ENCODE measurements at places on chromosomes 11 and 22. TPM values are rescaled to one million over a fixed set of nuclear protein-coding genes. Genes with fewer than 3 reads are reported as not detected.

IL10RA gene
- total RNA-seq: 7.2 TPM

RHOD gene
- 62.5 TPM for total RNA-seq

PTPRCAP gene
- total RNA-seq: 1.7 TPM

GRK3 gene
- total RNA-seq: 4.0 TPM

LRRC56 gene
- total RNA-seq: 0.16 TPM

NOX4 gene
- 1.5 TPM for total RNA-seq

AQP11 gene
- total RNA-seq: 0.78 TPM

LRRC32 gene
- total RNA-seq: 32.5 TPM

GDPD4 gene
- not detected for total RNA-seq

DNA sequence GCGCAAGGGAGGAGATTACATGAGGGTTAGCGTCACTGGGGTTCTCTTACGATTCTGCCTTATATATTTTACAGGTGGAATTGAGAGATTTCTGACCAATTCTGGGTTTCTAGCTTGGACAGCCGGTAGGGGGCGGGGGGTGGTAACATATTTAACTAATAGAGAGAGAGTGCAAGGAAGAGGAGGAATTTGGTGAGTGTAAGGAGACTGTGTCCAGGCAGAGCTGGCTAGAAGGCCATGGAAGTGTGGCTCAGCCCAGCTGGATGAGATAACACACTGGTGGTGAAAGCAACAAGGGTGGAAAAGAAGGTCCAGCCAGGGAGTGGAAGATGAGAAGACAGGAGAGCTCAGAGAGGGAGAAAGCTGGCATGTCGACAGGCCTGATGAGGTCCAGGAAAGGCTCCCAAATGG is 56.5 kb downstream of the ST3GAL4 start:
- no peak for DNase-seq

- no peak for DNase-seq
These were observed 111.9 kb downstream of the WNT7B start for GRCh38 chr22:45864959-45865476.

DNA sequence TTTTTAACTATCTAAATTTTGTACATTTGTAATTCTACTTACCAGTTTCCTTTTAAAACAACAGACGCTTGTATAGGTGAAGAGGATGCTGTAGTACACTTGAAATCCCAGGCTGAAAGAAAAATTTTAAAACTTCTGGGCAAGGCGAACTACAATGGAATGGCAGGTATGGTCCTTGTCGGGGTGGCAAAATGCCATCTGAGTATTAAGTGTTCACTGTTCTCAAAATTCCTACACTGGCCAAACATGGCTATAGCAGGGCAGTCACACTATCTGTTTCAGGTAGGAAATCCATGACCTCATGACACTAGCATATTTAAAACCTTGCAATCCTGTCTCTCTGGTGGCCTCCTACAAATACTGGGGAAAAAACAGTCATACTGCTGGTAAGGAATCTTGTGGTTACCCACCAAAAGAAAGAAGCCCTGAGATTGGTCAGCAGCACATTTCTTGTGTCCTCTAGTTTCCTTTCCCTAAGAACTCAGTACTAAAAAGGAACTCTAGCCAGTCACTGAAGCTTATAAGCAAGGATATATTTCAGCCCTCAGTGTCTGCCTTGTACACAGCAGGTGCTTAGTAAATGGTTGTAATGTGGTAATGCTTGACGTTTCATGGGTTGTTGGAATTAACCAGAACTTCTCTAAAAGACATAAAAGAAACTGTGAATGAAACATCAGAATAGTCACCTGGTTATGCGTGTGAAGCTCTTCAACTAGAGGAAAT is 5.2 kb upstream of the ZC3H12C start:
- no peak for DNase-seq

- no peak for DNase-seq
These were observed 761.4 kb downstream of the KCNA4 start for GRCh38 chr11:29255401-29255800.

DNA sequence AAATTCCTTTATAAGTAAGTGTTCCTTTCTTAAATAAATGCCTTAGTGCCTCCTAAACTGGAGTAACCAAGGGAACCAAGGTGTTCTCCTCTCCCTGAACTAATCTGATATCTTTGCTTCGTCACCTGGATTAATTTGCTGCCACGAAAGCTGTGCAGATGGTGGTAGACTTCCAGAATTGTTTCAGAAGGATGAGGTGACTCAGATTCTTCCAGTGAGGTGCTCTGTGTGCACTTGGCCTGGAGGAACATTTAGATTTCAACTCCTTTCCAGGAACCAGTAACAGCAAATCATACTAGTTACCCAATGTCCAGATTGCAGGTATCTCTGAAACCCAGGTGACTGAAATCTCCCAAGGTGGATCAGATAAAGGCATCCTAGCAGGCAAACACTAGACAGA is 181.9 kb downstream of the FAT3 start:
- no peak for DNase-seq

GRCh38 chr22:17851759-17852158 is 77.5 kb upstream of the BID start:
- DNase-seq: no peak

- DNase-seq: no peak
These were observed 314.6 kb downstream of the BLID start for GRCh38 chr11:121801394-121801748.

DNA sequence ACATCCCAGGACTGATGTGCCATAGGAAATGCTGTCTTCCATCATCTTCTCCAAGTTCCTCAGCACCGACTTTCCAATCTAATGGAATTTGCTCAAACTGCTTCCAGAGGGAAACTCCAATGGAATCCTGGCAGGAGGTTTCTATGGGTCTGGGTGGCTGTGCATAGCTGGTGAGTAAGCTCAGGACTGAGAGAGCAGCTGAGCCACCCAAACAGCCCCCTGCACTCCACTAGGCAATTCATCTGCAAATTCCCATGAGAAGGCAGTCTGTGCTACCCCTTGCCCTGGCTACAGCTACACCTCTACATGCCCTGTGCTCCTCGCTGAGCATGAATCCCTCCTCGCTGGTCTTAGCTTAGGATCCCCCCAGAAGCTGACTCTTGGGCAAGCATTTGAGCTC is 127.9 kb upstream of the CSNK2A3 start:
- no peak for DNase-seq

- DNase-seq: no peak
These were observed 7.2 kb downstream of the TMEM86A start for GRCh38 chr11:18705651-18706281.

- no peak for DNase-seq
These were observed 3.7 kb upstream of the MS4A10 start for GRCh38 chr11:60781286-60781980.

GRCh38 chr22:27152033-27152432 is 494.6 kb downstream of the MIAT start:
- no peak for DNase-seq

GRCh38 chr22:35597692-35598395 is 19.3 kb downstream of the MB start:
- peak; percentile 64 for DNase-seq

GRCh38 chr11:75631086-75631730 is 37.6 kb downstream of the MAP6 start:
- no peak for DNase-seq

GRCh38 chr11:82038154-82038553 is 695.5 kb downstream of the FAM181B start:
- no peak for DNase-seq

- no peak for DNase-seq
These were observed 58.7 kb upstream of the KIRREL3 start for GRCh38 chr11:127059286-127059685.

GRCh38 chr11:34331736-34332135 is 26.1 kb downstream of the ABTB2 start:
- no peak for DNase-seq

DNA sequence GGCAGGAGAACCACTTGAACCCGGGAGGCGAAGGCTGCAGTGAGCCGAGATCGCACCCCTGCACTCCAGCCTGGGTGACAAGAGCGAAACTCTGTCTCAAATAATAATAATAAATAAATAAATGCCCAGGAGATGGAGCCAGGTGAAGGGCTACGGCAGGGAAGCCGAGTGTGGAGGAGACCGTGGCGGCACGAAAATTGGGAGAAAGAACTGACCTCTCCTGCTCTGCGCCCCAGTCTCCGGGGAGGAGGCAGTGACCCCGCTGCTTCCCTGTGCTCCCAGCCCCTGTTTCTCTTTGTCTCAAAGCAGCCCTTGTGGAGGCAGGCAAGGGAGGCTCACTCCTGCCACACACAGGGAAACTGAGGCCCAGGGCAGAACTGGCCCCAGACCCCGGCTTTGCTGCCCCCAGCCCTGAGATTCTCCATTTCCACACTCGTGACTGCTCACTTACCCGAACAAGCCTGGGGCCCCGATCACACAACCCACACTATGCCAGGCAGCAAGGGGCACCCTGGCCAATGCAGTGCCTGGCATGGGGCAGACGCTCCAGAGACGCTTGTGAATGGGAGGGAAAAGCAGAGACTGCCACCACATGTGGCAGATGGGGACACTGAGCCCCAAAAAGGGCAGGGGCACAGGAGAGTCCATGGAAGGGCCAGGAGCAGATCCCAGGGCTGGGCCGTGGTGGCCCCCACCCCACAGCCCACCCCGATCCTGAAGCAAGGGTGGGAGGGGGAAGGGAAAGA is 80.4 kb upstream of the PRR5 start:
- no peak for DNase-seq

DNA sequence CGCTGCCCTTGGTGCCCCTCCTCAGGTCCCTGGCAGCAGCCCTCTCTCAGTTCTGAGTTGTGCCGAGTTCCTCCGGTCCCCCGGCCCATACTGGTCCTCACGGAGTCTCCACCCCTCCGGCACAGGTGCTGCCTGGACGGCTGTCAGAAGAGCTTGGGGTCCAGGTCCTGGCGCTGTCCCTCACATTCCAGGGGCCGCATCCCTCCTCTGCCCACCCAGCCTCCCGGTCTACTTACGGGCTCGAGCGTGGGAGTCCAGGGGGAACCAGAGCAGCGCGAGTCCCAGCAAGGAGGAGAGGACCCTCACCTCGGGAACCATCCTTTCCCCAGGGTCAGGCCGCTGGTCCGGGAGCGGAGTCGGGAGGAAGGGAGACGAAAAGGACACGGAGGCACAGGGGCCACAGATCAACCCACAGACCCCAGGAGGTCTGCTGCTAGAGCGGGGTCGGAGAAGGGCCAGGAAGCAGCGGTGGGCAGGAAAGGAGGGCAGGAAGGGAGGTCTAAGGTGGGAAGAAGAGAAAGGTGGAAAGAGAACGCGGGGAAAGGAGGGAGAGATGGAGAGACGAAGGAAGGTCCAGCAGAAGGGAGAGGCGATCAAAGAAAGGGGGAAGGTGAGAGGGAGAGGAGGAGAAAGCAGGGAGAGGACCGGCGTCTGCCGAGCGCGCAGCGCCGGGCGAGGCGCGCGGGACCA is 510 bp downstream of the CHRDL2 start:
- no peak for DNase-seq

DNA sequence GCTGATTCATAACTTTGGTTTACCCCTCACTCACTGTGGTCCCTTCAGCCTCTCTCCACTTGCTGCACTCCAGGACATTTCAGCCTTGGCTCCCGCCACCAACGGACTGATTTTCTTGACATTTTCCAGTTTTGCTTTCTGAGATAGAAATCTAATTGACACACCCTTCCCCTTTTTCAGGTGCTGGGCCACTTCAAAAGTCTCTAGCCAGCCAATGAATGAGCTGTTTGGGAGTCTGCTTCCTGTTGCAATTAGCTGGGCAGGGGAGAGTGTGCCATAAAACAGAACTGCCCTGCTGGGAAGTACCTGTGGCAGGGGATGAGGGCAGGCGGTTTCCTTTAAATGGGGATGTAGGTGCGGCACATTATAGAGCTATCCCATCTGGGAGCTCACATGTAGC is 21.1 kb upstream of the PLET1 start:
- DNase-seq: no peak

DNA sequence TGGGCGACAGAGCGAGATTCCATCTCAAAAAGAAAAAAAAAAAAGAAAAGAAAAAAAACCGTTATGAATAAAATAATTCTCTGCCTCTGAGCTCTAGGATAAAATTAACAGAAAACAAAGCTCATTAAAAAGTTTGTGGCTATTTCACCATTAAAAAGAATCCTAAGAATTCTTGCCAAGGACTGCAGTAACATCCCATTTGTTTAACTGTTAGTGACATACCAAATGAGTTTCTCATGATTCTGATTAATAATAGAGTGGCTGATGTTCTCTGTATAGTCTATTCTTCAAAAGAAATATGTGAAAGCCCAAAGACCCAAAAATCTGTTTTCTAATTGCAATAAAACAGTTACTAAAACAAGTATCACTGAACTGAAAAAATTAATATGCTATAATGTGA is 19.7 kb downstream of the CLNS1A start:
- no peak for DNase-seq

- DNase-seq: peak; percentile 68
These were observed 725 bp downstream of the CASTOR1 start for GRCh38 chr22:30288419-30289140.
